ENCODE measurements at places on chromosomes 3 and 15.
A peak's percentile ranks its signal among the peaks of the same experiment; 100 is the strongest.

- peak; percentile 98 for DNase-seq
Measured at GRCh38 chr15:33587773-33588172, 277.0 kb downstream of the RYR3 start.

DNA sequence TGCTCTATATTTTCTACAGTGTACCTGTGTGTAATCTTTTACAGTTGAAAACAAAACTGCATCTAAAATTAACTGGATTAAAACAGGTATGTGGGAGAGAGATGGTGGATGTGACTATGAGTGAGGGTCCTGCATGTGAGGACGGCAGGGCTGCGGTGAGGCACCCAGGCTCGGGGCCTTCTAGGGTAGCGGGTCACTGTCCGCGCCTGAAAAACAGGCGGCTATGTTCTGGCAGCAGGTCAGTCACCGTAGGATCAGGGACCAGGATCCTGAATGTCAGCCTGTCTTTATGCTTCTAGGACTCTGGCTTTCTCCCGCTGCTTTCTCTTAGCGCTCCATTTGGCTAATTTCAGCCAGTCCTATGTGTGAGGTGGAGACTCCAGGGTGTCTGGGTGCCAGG lies 12.6 kb downstream of the TMEM40 start:
- DNase-seq, result no peak

DNA sequence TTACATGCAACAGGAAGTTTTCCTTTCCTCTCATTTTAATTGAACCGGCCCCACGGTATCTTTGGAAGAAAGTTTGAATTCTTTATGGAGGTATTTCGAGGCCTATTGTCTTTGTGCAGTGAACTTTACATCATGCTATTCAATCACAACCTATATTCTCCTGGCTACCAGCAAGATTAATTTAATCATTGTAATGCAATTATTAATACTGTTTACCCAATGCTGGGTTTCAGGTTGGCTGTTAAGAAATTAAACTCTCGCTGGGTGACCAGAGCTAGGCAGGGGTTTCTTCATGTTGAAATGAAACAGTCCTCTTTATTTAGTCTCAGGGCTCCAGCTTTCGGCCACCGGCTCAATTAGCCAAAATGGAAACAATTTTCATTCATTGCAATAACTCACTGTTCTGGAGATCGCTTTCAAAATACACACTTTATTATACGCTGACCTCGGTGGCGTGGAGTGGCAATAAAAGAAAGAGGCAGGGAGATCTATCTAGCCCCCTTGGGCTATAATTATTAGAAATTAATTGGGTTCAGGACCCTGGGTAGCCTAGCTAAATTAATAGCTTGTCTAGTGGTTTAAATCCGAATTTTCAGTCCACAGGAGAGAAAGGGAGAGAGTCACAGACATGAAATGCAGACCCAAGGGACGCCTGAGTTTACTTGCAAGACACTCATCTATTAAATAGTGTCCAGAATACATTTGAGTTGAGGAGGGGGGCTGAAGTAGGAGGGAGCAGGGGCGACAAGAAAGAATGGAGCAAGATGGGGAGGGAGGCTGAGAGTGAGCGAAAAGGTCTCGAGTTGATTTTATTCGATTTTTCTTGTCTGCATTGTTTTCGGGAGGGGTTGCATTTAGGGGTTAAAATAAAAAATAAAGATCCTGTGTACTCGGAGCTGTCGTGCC lies 3.9 kb upstream of the MECOM start:
- peak; percentile 11 for DNase-seq

- no peak for DNase-seq
Measured at GRCh38 chr3:129992781-129993180, 18.3 kb downstream of the TRH start.

DNA sequence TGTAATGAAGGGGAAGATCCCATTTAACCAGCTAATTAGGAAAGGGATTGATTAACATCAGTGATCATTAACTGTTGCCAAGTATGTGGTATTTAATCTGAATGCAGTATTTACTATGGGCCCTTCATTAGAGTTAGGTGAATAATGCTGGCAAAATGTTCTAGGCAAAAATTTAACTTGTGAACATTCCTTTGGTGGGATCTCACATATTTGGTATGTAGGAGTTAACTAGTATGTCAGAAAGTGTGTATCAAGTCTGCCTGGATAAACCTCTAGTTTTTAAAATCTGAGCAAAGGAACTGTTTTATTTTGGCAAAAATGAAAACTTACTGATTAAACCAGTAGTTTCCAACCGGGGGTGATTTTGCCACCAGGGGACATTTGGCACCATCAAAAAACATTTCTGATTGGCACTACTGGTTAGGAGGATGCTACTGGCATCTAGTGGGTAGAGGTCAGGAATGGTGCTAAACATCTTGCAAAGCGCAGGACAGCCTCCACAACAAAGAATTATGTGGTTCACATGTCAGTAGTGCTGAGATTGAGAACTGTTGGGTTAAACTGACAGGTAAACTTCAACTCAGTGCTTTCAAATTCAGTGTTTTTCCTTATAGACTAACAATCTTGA lies 22.5 kb downstream of the LRTM1 start:
- DNase-seq, result peak; percentile 89

DNA sequence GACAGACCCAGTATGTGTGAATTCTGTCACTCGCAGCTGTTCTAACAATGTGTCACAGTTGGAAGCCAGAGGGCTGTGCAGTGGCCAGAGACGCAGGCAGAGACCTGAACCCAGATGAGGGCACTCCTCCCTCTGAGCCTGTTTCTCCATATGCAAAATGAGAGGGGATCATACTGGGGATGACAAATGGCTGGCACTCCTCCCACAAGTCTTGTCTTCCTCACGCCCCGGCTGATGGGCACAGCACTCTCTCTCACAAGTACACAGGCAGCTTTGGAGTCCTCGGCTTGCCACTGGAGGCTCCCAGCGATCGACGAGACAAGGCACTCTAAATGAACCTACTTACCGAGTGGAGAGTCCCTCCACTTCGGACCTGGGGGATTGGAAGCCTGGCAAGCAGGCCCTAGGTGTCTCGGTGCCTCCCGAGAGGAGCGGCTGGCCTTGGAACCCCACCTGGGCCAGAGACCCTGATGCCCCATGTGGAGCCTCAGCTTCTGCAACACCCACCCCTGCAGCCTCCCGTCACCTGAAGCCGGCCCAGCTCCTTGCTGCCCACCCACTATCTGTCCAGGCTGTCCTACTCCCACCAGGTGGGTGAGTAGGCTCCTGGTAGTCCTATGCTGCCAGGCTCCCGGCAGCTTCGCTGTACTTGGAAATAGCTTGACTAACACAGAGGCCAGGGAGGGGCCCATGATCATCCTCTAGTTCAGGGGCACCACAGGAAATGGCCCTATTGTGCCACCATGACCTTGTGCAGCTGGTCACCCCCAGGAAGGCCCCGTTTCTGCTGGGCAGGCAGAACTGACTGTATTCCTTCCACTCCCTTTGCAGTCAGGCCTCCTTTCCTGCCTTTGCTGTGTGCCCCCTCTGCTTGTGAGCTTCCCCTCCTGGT lies 65.0 kb upstream of the IQSEC1 start:
- DNase-seq, result no peak

DNA sequence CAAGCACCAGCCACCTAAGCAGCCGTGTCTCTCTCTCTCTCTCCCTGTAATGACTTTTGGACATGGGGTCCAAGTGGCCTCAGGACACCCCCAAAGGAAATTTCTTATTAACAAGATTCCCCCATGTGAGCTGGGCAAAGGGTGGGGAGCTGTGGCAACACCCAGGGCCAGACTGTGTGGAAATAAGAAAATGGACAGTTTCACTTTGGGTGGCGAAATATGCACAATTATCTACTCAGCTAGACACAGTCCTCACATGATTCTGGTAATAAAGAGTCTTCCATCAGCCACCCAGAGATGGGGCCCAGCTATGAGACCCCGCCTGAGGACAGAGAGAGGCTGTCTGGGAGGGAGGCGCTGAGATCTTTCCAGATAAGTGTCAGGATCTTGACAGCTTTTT lies 96.8 kb upstream of the TPM1 start:
- DNase-seq, result no peak

DNA sequence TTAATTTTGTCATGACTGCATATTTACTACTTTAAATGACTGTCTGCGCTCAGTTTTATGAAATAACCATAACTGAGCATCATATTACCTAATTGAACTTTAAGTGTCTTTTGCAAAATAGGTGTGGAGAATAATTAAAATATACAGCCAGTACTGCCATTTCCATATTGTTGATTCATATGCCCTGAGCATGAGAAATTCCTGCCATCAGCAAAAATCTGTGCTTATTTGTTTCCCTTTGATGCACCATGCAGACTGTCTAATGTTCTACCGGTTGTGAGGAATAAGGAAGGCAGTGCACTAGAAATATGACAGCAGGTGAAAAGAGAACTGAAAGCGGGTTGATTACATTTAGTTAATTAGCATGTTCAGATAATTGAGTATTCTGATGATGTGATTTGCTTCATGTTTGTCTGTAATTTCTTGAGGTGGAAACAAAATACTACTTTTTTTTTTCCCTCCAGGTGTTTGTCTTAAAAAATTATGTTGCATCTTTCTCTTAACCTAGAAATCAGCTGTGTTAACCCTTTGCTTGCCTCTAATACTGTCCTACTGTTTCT lies 229.4 kb upstream of the AZI2 start:
- DNase-seq, result no peak

DNA sequence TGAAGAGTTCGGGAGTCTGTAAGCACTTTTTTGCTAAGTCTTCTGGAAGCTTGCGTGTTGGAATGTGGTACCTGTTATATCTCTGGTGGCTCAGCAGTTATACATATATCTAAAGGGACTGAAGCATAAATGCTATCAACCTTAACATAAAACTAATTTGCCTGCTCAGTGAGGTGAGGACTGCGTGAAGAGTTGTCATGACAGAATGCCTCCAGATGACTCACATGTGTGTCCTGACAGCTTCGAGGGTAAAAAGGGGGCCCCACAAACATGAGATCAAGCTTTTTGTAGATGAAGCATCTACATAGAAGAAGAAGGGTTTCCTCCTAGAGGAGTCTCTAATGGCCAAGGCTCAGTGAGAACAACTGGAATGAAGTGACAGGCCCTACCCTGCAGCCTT lies 88.8 kb upstream of the C3orf80 start:
- DNase-seq, result peak; percentile 32

DNA sequence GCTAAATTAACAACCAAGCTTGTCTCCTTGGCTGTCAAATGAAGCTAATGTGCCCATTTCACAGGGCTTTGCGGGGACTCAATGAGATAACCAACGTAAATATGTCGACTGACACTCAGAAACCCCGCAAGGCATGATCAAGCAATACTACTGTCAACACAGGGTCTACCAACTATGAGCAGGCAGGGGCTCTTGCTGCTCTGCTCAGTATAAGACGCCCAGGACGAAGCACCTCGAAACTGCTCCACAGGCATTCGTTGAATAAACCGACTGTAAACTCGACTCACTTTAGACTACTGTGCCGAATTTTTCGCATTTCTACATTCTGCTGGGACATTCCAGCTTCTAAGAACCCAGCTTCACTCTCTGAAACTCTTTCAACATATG lies 55.0 kb downstream of the FEZF2 start:
- DNase-seq, result no peak

DNA sequence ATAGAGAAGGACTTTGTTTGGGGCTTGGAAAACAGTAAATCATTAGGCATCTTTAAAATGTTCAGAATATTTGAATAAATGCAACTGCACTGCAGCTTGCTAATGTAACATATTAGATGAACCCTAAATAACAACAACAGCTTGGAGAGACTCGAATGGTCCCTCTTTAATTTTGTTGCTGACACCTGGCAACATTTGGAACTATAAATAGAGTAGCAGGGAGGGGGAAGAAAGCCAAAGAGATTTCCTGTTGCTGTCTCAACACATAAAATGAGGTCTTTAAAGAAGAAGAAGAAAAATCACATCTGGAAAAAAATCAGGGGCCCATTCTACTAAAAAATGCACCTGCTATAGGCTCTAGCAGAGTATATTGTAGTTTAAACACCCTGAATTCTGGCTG lies 49.9 kb upstream of the DPPA4 start:
- DNase-seq, result no peak

- no peak for DNase-seq
Measured at GRCh38 chr3:17187589-17188184, 302.9 kb downstream of the PLCL2 start.

- DNase-seq, result no peak
Measured at GRCh38 chr15:55740359-55740878, 2.5 kb downstream of the PRTG start.

DNA sequence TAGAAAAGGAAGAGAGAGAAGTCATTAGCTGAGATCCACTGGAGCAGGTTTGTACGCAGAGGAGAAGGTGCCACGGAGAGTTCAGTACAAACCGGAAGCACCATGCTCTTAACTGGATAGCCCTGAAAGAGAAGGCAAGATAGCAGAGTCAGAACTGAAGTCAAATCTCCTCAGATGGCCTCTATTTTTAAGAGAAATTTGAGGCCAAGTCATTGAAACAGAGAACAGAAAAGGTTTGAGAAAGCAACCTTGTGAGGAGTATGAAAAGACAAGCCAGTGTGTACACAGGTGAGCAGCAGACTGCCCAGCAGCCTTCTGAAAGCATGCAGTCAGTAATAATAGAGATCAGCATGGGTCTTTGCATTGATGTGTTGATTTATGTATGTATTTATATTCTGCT lies 66.1 kb upstream of the SPRED1 start:
- DNase-seq, result no peak

GRCh38 chr3:115212615-115213014 lies 65.5 kb upstream of the ZBTB20 start:
- no peak for DNase-seq

GRCh38 chr3:182261041-182261440 lies 532.3 kb upstream of the ATP11B start:
- no peak for DNase-seq

GRCh38 chr3:77795013-77795412 lies 755.1 kb downstream of the ROBO2 start:
- DNase-seq, result no peak

- DNase-seq, result peak; percentile 30
Measured at GRCh38 chr15:91517491-91518200, 335.9 kb upstream of the SLCO3A1 start.

GRCh38 chr3:24184528-24185176 lies 239.6 kb downstream of the NR1D2 start:
- no peak for DNase-seq

DNA sequence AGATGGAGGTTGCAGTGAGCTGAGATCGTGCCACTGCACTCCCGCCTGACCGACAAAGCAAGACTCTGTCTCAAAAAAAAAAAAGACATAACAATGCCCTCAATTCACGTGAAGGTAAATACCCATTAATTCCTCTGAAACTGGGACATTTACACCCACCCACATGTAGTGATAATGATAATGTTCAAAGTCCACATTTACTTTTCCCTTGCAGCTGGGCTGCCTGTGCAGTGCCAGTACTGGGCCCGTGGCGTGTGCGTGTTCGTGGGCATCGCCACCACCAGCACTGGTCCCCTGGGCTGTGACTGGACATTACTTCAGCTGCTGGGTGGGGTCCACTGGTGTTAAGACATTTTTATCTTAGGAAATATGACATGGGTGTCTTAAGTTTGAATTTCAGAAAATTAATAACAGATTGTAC lies 123.6 kb downstream of the SLC25A26 start:
- DNase-seq, result no peak

DNA sequence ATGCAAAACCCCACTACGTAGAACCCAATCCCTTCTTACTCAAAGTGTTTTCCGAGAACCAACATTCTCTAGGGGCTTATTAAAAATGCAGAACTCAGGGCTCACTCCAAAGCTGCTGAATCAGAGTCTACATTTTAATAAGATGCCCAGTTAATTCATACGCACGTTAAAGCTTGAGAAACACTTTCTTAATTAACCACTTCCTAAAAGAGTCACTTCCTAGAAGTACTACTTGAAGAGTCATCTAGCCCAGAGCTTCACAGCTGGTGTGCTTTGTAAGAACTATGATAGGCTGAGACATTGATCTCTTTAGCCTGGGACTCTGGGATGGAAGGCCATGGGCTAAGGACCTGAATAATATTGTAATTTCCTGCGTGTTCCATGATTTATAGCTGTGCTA lies 9.0 kb downstream of the COL6A5 start:
- peak; percentile 83 for DNase-seq

- no peak for DNase-seq
Measured at GRCh38 chr15:99441444-99441800, 124.4 kb upstream of the MEF2A start.
